Esophagus squamous epithelium (tissue), 5 donors: ENCODE measurements at places on chromosomes 3 and 15.

- no peak for DNase-seq
These were observed 127.6 kb downstream of the SMAD6 start for GRCh38 chr15:66829551-66830121.

GRCh38 chr3:130380398-130380797, 34.9 kb downstream of the COL6A5 start:
- no peak for DNase-seq

DNA sequence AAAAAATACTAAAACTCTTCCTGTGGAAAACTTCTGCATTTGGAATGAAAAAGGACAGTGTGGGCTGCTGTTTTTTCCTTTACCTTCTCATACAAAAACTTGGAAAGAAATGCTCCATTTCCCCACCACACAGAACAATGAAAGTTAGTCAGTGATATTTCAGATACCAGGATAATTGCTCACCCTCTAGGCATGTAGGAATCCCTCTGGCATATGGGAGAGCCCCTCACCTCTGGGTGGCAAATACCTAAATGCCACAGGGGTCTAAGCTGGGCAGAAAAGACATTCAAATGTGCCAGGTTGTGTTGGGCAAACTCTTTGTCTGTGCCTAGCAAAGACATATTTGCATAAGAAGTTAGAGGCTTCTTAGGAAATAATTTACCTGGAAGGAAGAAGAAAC, 560.3 kb upstream of the NR2F2 start:
- no peak for DNase-seq

- DNase-seq: no peak
These were observed 1.6 kb downstream of the LINGO1 start for GRCh38 chr15:77630956-77631744.

GRCh38 chr15:101159096-101159935, 92.5 kb downstream of the CHSY1 start:
- no peak for DNase-seq
